ENCODE measurements at places on chromosomes 11 and 22.

- no peak for DNase-seq
Observed at GRCh38 chr11:107078375-107078774, 60.1 kb upstream of the GUCY1A2 start.

GRCh38 chr11:10708131-10708530 is 14.6 kb upstream of the IRAG1 start:
- no peak for DNase-seq

DNA sequence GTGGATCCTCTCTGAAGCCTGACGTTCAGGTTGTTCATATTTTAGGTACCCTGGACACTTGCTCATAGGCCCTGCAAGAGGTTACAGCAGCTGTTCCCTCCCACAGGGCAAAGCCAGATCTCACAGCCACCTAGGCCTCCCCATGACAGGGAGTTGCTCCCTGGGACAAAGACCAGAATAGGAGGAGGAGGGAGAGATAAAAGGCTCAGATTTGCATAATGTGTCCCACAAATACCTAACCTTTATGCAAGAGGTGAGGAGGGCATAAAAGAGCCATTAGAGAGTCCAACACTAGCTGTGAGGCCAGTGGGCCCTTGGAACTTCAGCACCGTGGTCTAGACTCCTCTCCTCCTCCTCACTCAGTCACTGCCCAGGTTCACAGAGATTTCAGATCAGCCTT is 33.8 kb downstream of the ZNF280B start:
- peak; percentile 5 for DNase-seq

DNA sequence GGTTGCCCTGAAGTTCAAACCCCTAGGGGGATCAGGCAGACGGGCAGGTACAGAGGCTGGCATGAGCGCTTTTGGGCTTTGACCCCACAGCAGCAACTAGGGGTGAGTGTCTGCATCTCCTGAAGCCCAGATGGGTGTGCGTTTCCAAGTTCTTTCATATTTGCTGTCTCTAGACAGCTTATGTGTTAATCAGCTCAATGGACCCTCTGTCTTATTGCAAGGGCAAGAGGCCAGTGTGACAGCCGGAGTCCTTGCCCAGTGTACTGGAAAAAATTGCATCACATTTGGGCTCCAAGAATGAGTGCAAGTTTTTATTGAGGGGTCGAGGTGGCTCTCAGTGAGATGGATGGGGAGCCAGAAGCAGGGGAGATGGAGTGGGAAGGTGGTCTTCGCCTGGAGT is 1863.7 kb upstream of the RAG2 start:
- DNase-seq = no peak

DNA sequence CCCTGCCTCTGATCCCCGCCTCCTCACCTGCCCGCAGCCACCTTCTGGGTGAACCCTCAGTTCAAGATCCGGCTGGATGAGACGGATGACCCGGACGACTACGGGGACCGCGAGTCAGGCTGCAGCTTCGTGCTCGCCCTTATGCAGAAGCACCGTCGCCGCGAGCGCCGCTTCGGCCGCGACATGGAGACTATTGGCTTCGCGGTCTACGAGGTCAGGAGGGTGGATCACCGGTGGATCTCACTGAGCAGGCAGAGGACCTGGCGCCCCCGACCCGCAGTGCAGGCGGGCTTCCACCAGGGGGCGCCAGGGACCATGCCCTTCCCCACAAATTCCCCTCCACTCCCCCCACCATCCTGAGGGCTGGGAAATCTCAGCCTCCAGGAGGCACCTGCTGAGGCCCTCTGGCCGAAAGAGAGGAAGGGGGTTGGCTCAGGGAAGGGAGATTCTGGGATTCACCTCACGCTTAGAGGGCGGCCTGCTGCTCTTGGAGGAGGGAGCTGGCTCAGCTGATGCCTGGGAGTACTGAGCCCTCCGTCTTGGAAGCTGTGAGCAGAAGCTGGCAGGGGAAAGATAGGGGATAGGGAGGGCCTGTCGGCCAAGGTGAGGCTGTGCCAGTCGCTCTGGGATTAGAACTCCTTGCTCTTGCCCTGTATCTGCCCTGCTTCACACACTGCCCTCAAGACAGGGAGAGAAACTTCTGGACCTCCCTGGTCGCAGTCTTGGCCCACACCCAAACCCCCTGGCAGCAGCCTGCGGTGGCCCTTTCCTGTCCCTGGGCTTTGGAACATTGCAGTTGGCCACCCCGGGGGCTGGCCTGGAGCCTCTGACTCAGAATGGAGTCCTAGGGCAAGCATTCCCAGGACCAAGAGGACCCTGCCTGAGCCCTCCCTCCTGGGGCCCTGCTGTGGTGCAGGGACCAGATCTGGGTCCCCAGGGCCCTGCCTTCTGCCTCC is 23.2 kb downstream of the CAPN1 start:
- no peak for DNase-seq

GRCh38 chr11:64088162-64089026 is 52.7 kb downstream of the FLRT1 start:
- peak; percentile 33 for DNase-seq
